ENCODE measurements at places on chromosomes 1 and 21. TPM values are rescaled to one million over a fixed set of nuclear protein-coding genes. Genes with fewer than 3 reads are reported as not detected.
A peak's percentile ranks its signal among the peaks of the same experiment; 100 is the strongest.

DNA sequence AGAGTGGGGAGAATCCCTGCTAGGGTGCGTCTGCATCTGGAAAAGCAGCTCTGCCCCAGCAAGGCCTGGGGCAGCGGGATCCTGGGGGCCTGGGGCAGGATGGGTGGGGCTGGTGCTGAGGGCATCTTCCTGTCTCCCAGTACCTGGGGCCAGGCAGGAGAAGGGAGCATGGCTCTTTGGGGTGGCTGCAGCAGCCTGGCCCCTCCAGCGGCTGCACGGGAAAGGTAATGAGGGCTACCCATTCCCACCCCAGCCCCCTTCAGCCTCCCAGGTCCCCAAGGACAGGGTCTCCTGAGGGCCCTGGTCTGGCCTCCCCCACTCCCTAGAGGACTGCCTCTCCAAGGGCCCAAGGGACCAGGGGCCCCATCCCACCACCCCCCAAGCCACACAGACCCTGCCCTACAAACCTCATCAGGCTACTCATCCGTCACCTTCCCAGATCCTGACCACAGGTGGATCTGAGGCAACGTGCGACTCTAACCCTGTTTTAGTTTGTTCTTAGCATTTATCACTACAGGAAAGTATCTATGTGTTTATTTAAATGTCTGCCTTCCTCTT is 910 bp upstream of the ANKRD65 start:
- H3K36me3 ChIP-seq: no peaks in the 10 kb centered on the region
- H3K4me1 ChIP-seq: peaks cover 15% of the 10 kb centered on the region
- H3K27me3 ChIP-seq: peaks cover 29% of the 10 kb centered on the region
- DNase-seq: no peak
- H3K27ac ChIP-seq: peak overlapping the region; percentile 4
- H3K4me3 ChIP-seq: no peak overlapping the region

The FAM163A gene
- 0.14 TPM for total RNA-seq

DNA sequence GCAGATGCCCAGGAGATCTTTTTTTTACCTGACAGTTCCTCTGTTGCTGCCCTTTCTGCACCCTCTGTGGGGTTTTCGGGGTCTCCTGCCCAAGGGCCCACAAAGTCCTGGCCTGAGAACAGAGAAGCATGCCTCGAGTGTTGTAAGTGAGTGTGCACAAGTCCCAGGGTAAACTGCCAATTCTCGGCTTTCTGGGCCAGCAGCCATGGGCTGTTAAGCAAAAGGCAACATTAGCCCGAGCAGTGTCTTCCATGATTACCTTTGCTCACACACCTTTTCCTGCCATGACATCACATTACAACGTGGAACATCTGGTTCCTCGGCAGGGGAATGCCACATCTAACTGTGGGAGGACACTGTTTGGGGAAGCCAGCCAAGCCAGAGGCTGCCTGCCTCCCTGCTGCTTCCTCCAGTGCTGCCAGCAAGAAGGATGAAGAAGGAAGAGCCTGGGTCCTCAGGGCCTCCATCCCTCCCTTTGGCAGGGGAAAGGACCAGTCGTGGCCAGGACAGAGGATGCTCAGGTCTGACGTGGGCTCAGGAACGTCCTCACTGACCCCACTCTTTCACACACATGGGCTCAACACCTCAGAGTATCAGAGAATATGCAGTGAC is 485.9 kb downstream of the OMA1 start:
- no peaks in the 10 kb centered on the region for H3K4me1 ChIP-seq
- DNase-seq: no peak
- no peaks in the 10 kb centered on the region for H3K27me3 ChIP-seq
- H3K27ac ChIP-seq: no peak overlapping the region

The LY9 gene
- 9.4 TPM for total RNA-seq

DNA sequence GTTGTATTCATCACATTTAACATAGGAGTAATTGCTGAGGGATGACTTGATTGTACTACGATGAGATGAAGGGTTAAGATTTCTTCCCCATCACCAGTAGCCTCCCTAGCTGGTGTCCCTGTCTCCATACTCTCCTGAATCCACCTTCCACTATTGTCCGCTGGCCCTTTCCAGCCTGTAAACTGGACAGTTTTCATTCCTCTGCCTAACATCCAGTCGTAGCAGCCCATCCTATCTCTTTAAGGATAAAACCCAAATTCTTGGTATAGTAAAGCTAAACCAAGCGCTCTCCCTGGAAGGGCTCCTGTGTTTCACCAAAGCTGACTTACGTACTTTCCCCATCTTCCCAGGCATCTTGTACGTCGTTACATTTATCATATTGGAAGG is 670 bp downstream of the COX20 start:
- H3K36me3 ChIP-seq: peaks cover 5% of the 10 kb centered on the region
- H3K4me1 ChIP-seq: peaks cover 38% of the 10 kb centered on the region
- no peak for DNase-seq
- no peaks in the 10 kb centered on the region for H3K27me3 ChIP-seq
- H3K4me3 ChIP-seq: peak overlapping the region; percentile 68

The ALDH9A1 gene
- total RNA-seq: 15.3 TPM

- no peak overlapping the region for H3K27ac ChIP-seq
- H3K36me3 ChIP-seq: no peaks in the 10 kb centered on the region
- H3K27me3 ChIP-seq: no peaks in the 10 kb centered on the region
- no peak overlapping the region for H3K4me3 ChIP-seq
- DNase-seq: no peak
- H3K4me1 ChIP-seq: peaks cover 8% of the 10 kb centered on the region
Observed at GRCh38 chr1:224737353-224737727, 121.2 kb downstream of the CNIH3 start.

The TAL1 gene
- total RNA-seq: 7.9 TPM

- H3K4me1 ChIP-seq: peaks cover 42% of the 10 kb centered on the region
- peak overlapping the region; percentile 92 for H3K27ac ChIP-seq
- no peaks in the 10 kb centered on the region for H3K36me3 ChIP-seq
- H3K4me3 ChIP-seq: peak overlapping the region; percentile 57
Observed at GRCh38 chr21:33266789-33267135, 595 bp downstream of the IL10RB start.

DNA sequence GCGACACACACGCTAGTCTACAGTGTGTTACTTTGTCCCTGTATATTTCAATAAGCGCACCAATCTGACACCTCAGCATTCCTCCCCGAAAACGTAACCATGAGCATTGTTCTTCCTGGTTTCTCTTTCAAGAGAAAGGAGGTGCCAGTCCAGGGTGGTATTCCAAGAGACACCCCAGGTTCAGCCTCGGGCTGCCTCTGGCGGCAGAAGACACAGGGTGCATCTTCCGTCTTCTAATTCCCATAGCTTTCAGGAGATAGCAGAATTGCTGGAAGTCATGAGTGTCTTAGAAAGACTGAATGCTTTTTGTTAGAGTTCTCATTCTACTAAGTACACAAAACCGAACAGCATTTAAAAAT is 15.9 kb upstream of the RGS8 start:
- H3K27ac ChIP-seq: no peak overlapping the region
- no peak for DNase-seq
- no peaks in the 10 kb centered on the region for H3K27me3 ChIP-seq
- no peaks in the 10 kb centered on the region for H3K36me3 ChIP-seq
- no peaks in the 10 kb centered on the region for H3K4me1 ChIP-seq

The UBE2Q1 gene
- total RNA-seq: 24.3 TPM

- H3K27ac ChIP-seq: no peak overlapping the region
- peaks cover 21% of the 10 kb centered on the region for H3K27me3 ChIP-seq
- no peak for DNase-seq
- H3K4me1 ChIP-seq: peaks cover 10% of the 10 kb centered on the region
Observed at GRCh38 chr1:234774971-234775370, 165.0 kb upstream of the IRF2BP2 start.

The FAM151A gene
- total RNA-seq: 28.5 TPM

The ANKRD34A gene
- 4.1 TPM for total RNA-seq

The RGS13 gene
- not detected for total RNA-seq

DNA sequence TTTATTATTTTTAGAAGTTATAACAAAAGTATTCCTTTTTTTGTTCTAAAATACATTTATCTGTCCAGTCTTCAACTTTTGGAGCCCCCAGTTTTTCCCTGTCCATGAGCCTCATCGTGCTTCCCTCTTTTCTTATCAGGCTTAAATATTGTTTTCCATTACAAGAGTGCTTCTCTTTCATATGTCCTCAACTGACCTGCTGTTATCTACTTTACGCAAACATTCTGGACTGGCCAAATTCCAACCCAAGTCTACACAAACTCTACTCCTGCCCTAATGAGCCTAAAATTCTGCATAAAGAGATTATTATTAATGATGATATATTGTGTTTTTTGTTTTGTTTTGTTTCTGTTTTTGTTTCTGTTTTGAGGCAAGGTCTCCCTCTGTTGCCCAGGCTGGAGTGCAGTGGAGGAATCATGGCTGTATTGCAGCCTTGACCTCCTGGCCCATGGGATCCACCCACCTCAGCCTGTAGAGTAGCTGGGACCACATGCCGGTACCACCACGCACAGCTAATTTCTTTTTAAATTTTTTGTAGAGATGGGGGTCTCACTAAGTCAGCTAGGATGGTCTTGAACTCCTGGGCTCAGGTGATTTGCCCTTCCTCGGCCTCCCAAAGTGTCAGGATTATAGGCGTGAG is 318.8 kb upstream of the NEGR1 start:
- H3K27ac ChIP-seq: no peak overlapping the region
- no peak overlapping the region for H3K4me3 ChIP-seq
- no peak for DNase-seq
- H3K36me3 ChIP-seq: no peaks in the 10 kb centered on the region

GRCh38 chr1:55034476-55035133 is 4.7 kb upstream of the PCSK9 start:
- H3K27me3 ChIP-seq: peaks cover 33% of the 10 kb centered on the region
- H3K36me3 ChIP-seq: no peaks in the 10 kb centered on the region
- H3K4me3 ChIP-seq: no peak overlapping the region
- no peak overlapping the region for H3K27ac ChIP-seq
- H3K4me1 ChIP-seq: no peaks in the 10 kb centered on the region
- DNase-seq: no peak

- DNase-seq: no peak
- no peaks in the 10 kb centered on the region for H3K27me3 ChIP-seq
- H3K36me3 ChIP-seq: no peaks in the 10 kb centered on the region
- no peak overlapping the region for H3K27ac ChIP-seq
Observed at GRCh38 chr1:9404117-9404914, 111.6 kb downstream of the SPSB1 start.

DNA sequence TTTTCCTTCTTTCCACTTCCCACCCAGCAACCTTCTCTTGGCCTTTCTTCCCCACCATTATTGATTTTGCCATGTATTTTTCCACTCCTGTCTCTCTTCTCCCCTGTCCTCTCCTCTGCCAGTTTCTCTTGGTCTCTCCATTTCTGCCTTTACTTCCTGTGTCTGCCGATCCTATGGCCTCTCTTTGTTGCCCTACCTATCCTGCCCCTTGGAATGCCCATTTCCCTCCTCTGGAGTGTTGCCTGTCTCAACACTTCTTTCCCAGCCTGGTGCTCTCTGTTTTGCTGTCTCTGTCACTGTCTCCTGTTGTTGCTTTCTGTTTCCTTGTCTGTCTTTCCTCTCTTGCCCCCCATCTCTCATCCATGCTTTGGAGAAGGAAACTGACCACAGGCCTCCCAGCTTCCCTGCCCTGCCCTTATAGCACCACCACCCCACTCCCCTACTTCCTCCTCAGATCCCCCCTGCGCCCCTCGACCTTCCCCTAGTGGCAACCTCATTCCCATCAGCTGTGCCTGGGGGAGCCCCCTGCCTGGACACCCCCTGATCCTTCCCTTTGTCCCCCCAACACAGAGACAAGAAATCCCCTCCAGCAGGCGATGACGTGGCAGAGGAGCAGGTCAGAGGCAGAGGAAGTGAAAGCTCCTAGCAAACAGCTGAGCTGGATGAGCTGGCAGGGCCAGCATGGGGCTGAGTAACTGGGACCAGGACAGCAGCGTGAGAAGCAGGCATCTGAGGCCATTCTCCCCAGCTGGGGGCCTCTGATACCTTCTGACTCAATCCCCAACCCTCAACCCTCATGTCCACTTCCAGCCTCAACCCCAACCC is 6.6 kb upstream of the ETV3L start:
- DNase-seq: peak; percentile 40
- no peaks in the 10 kb centered on the region for H3K36me3 ChIP-seq
- H3K27ac ChIP-seq: no peak overlapping the region
- H3K4me1 ChIP-seq: no peaks in the 10 kb centered on the region

DNA sequence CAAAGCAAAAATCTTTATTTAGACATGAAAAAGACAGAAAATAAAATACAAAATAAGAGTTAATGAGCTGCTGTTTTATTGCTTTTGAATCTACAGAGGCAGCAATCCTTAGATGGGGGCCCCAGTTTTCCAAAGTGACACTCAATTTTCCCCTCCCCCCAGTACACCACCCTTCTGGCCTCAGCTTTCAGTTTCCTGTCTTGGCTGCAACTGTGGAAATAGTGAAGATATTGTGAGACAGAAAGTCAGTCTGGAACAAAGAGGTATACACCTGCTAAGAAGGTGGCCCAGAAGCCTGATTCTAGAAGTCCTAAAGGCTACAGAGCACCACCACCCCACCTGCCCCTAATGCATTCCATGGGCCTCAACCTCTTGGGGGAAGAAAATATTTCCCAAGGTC is 1.1 kb upstream of the MTMR11 start:
- no peaks in the 10 kb centered on the region for H3K27me3 ChIP-seq
- no peaks in the 10 kb centered on the region for H3K36me3 ChIP-seq
- H3K27ac ChIP-seq: peak overlapping the region; percentile 96
- no peak overlapping the region for H3K4me3 ChIP-seq

GRCh38 chr1:207172321-207172720 is 68.3 kb downstream of the C4BPA start:
- no peak overlapping the region for H3K4me3 ChIP-seq
- DNase-seq: no peak
- H3K4me1 ChIP-seq: peaks cover 22% of the 10 kb centered on the region
- H3K27me3 ChIP-seq: no peaks in the 10 kb centered on the region
- peak overlapping the region; percentile 76 for H3K27ac ChIP-seq

The CHI3L2 gene
- not detected for total RNA-seq

- no peak for DNase-seq
- no peaks in the 10 kb centered on the region for H3K36me3 ChIP-seq
- H3K4me1 ChIP-seq: peaks cover 5% of the 10 kb centered on the region
- H3K27ac ChIP-seq: no peak overlapping the region
- no peak overlapping the region for H3K4me3 ChIP-seq
Observed at GRCh38 chr1:155996166-155996565, 17.8 kb upstream of the ARHGEF2 start.

The PTPN7 gene
- total RNA-seq: 14.0 TPM

- H3K4me3 ChIP-seq: no peak overlapping the region
- no peaks in the 10 kb centered on the region for H3K4me1 ChIP-seq
- no peaks in the 10 kb centered on the region for H3K27me3 ChIP-seq
- no peak for DNase-seq
- H3K36me3 ChIP-seq: no peaks in the 10 kb centered on the region
Observed at GRCh38 chr21:41894922-41895557, 15.9 kb upstream of the PRDM15 start.

- H3K4me3 ChIP-seq: no peak overlapping the region
- H3K4me1 ChIP-seq: peaks cover 6% of the 10 kb centered on the region
- H3K27ac ChIP-seq: no peak overlapping the region
- DNase-seq: no peak
- H3K27me3 ChIP-seq: no peaks in the 10 kb centered on the region
Observed at GRCh38 chr1:221240690-221241089, 361.4 kb downstream of the HLX start.

Data from transverse colon (tissue), 4 donors.